ENCODE measurements at places on chromosomes 12 and 14.

- DNase-seq = no peak
Observed at GRCh38 chr12:6114476-6114870, 10.0 kb downstream of the VWF start.

- no peak for DNase-seq
Observed at GRCh38 chr14:74636424-74637177, 24.6 kb upstream of the LTBP2 start.

DNA sequence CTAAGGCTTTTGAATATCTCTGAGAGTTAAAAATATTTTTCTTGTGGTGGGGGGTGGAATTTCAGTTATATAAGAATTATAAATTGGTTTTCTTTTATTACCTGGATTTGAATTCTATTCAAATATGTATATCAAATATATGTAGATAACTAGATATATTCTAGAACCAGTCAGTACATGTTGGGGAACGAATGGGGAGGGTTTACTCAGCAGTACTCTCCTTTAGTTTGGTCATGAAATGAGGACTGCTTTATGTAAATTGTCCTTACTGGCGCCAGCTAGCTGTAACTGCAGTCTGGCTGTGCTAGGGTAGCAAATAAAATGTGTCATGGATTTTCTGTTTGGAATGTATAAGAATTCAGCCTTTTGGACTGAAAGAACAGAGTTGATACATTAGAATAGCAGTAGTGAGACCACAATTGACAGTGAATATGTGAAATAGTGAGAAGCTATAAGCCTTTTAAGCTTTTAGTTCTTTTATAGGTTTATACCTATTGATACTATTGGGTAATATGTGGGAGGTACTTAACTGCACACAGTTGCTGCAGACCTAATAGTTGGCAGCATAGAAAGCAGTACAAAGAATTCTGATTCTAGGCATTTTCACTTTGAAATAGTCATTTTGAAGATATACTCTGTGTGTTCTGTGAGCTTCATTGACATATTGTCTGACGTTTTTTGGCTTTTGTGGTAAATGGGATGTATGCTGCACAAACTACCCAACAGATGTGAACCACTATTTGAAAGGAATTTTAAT lies 29.0 kb downstream of the ATF7IP start:
- DNase-seq = peak; percentile 69

- DNase-seq = peak; percentile 3
Observed at GRCh38 chr14:84704601-84705000, 825.3 kb upstream of the FLRT2 start.

- no peak for DNase-seq
Observed at GRCh38 chr14:68407285-68407684, 385.6 kb downstream of the ZFP36L1 start.

Measured in HCEC 1CT (cell line).